ENCODE measurements at places on chromosomes 1 and 21.

DNA sequence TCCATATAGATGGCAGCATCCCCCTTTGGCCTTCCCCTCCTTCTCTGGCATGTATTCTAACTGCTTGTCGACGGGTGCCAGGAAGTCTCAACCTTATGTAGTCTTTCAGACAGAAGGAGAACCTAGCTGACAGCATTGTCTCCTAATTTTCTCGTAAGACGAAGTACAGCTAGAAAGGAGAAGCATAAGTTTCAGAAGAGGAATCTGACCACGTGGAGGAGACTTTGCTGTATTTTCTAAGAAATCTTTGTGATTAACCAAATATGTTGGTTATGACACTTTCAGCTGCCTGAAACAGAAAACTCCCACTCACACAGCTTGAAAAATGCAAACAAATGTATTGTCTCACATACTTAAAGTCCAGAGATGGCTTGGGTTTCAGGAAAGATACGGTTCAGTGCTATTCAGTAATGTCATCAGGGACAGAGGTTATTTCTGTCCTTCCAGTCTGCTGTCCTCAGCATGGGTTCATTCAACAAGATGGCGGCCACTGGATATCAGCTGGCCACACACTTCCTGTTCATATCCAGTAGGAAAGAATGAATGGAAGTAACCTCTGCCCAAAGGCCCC is 109.5 kb upstream of the ZNF648 start:
- DNase-seq, result no peak

DNA sequence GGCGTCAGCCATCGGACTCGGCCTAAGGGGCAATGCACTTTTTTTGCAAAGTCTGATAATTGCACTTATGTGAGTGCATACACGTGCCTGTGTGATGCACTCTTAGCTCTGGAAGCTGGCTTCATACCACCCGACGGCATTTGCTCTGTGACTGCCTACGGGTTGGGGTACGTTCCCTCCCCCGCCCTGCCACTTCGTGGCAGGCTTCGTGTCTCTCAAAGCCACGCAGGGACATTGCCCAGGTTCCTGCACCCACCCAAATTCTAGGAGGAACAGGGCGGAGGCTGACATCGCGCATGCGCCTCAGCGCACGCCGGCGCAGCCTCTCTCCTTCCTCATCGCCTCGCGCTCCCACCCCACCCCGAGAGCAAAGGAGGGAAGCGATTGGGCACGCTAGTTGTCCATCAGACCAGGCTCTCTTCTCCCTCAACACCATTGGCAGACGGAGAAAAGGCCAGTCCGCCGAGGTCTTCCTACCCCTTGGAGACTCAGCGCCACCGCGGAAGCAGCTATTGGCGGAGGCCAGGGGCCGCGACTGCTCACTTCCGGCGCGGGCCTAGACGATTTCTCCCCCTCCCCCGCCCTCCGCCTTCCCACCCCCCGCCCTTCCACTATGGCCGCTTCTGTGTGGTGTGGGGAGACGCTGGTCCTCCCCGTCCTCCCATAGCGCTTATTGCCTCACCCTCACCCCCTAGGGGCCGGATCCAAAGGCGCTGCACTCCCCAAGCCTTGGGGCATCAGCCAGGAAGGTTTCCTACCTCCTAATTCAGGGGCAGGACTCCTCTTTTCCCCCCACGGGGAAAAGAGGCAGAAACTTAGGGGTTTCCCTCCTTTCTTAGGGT is at the start of gene INTS3:
TSS of gene INTS3 (plus strand) at position 588 of the 842 bp plus-strand sequence. CDS start 585 bp downstream, outside the sequence.
- peak; percentile 98 for DNase-seq

DNA sequence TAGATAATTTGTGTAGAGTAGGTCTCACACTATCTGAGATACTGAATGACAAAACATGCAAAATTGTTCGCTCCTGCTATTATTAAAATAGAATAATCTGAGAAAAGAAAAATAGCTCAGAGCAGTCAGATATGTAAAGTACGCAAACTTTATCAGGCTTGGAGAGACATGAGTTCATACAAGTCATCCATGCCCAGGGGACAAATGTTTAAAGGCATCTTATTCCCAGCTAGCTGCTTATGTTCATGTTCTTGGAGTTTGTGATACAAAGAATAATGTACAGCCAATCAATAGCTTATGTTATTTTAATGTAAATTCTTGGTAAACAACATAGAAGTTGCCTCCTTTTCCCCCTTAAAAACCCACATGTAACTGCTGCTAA is 69.4 kb upstream of the USP25 start:
- no peak for DNase-seq

DNA sequence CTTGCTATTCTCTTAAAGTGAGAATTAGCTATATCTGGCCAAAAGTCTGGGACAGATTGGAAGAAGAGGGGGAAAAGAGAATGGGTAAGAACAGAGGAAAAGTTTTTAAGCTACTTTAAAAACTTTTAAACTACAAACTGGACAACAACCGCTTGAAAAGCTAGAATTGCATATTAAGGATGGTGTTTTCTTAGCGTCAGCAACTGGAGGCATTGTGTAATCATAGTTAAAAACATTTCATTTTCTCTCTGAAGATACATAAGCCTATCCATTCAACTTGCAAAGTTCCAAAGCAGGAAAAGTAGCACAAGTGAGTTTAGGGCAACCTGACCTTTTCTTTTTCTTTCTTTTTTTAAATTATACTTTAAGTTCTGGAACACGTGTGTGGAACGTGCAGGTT is 10.9 kb downstream of the PBX1 start:
- DNase-seq, result no peak

- no peak for DNase-seq
These were observed 16.0 kb downstream of the DHRS3 start for GRCh38 chr1:12601700-12602658.

DNA sequence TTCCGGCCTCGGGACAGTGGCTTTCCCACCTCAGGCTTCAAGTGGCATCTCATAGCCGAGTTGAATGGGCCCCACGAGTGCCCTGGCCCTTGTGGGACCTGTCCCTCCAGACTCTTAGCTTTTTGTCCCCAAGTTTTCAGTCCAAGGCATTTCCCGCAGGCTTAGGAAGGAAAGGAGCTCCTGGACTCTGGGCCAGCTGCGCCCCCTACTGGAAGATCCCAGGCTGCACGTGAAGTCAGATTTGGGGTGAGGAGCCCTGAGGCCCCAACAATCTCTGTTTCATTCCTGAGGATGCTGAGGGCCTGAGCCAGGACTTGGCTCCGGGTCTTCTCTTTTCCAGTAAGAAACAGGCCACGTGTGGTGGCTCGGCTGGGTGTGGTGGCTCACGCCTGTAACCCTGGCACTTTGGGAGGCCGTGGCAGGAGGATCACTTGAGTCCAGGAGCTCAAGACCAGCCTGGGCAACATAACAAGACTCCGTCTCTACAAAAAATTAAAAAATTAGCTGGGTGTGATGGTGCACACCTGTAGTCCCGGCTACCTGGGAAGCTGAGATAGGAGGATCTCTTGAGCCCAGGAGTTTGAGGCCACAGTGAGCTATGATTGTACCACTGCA is 67.4 kb downstream of the ARHGEF10L start:
- DNase-seq, result no peak

GRCh38 chr1:240234485-240235210 is 143.0 kb downstream of the FMN2 start:
- no peak for DNase-seq

DNA sequence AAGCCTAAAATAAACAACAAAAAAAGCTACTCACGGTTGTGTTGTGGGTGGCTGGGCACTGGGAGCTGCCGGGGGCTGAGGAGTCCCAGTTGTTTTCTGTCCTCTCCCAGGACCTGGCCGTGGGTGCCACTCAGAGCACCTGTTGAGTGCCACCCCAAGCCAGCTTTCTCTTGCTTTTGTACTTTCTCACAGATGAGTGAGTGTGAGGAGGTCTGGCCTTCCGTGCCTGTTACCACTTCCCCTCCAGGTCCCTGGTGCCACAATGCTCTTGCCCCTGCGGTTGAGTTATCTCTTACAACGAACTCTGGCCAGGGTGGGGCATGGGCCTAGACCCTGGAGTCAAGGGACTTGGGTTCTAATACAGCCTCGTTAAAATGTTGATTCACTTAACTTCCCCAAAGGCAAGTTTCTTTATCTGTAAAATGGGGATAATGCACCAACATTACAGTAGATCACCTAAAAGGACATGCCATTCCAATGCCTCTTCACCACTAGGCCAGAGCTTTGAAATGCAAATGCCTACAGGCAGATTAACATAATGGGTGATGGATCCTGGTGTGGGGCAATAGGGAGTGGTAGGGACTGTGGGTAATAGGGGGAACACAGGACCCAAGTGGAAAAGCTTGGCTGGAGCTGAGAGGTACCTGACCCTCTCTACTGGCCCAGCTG is at the start of gene CNR2:
TSS of gene CNR2 (minus strand) at position 151 of the 669 bp plus-strand sequence. CDS start 37,745 bp downstream, outside the sequence.
- DNase-seq, result no peak

GRCh38 chr1:160821627-160822026 is 25.7 kb downstream of the LY9 start:
- DNase-seq, result no peak

- no peak for DNase-seq
These were observed 370.4 kb upstream of the PLXNA2 start for GRCh38 chr1:208614610-208615009.

DNA sequence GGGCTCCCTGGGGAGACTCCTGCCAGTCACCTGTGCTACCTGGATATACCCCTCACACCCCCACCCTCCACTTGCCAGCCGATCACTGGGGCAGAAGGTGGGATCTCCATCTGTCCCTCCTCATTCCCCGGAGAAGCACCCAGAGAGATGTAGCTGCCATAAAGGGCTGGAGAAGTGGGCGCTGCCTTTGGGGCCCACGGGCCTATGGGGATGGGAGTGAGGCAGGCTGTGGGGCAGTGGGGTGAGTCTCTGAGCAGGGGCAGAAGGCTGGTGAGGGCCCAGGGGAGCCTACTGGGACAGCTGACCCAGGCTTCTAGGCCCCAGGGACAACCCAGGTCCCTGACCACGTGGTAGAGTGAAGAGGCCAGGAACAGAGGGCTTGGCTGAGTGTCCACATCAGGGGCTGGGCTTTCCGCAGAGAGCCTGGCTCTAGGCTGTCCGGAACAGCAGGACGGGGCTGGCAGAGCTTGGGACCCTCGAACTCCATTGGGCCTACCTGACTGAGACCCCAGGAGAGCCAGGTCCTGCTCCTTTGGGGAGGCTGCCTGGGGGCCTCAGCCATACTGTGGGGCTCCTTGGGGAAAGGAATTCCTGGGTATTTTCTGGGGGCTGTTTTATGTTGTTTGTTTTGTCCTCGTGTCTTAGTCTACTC is 205.9 kb upstream of the VAMP3 start:
- no peak for DNase-seq

DNA sequence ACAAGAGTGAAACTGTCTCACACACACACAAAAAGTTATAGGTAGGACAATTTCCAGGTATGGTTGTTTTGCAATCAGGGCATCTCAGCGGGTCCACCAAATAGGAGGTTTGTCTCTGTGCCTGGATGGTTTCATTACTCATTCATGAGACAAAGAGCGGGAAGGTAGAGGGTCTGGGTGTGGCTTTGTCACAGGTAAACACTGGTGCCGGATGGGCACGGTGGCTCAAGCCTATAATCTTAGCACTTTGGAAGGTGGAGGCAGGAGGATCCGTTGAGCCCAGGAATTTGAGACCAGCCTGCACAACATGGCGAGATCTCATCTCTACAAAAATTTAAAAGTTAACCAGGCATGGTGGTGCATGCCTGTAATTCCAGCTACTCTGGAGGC is 16.3 kb upstream of the ERVH48-1 start:
- DNase-seq, result no peak

DNA sequence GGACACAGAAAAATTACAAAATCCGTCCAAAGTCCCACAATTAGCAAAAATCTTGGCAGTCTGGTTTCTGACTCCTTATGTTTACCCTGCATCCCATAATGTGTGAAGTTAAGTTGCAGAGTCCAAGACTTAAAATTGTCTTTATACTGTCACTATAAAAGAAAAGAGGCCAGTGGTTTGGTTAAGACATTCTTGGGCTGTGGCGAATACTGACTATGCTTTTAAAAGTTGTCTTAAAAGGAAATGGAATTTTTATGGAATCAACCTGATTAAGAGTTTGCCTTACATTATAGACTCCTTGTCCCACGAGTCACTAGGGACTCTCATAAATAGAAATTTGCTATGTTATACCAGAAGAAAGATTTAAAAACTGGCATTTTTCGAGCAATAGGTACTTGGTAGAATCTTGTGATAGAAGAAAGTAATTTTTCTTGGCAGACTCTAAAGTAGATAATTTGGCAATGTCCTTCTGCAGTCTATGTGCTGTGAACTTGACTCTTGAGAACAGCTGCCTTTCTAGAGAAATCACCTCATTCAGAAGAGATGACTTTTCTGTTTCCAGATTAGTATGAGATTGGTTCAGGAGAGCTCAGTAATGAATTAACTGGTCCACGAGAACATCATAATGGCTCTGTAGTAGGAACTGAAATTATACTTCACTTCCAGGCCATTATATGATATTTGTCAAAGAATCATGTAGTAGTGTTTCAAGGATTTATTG is 31.8 kb downstream of the NTNG1 start:
- no peak for DNase-seq

GRCh38 chr21:44497703-44498126 is 42.3 kb downstream of the KRTAP10-1 start:
- no peak for DNase-seq

GRCh38 chr1:110872366-110872744 is 593 bp upstream of the CD53 start:
- DNase-seq, result no peak

- DNase-seq, result no peak
These were observed 1.9 kb downstream of the TNFRSF18 start for GRCh38 chr1:1204425-1204920.

GRCh38 chr1:183537405-183537804 is 52.9 kb downstream of the NCF2 start:
- no peak for DNase-seq
